Activated CD4-positive, alpha-beta T cell treated with anti-CD3 and anti-CD28 coated beads, Interleukin-10, Interleukin-2, amounts not matched to agents 100 ng/mL and 50 ng/mL, durations not matched to agents 16 hours and 8 hours (primary cell): ENCODE measurements at places on chromosomes 3 and 15.

GRCh38 chr15:64731012-64731804, 44.2 kb downstream of the RBPMS2 start:
- peak; percentile 84 for DNase-seq

GRCh38 chr3:55459838-55460237, 27.3 kb downstream of the WNT5A start:
- no peak for DNase-seq

- peak; percentile 11 for DNase-seq
These were observed 218.1 kb downstream of the ADAMTSL3 start for GRCh38 chr15:83871808-83872559.

DNA sequence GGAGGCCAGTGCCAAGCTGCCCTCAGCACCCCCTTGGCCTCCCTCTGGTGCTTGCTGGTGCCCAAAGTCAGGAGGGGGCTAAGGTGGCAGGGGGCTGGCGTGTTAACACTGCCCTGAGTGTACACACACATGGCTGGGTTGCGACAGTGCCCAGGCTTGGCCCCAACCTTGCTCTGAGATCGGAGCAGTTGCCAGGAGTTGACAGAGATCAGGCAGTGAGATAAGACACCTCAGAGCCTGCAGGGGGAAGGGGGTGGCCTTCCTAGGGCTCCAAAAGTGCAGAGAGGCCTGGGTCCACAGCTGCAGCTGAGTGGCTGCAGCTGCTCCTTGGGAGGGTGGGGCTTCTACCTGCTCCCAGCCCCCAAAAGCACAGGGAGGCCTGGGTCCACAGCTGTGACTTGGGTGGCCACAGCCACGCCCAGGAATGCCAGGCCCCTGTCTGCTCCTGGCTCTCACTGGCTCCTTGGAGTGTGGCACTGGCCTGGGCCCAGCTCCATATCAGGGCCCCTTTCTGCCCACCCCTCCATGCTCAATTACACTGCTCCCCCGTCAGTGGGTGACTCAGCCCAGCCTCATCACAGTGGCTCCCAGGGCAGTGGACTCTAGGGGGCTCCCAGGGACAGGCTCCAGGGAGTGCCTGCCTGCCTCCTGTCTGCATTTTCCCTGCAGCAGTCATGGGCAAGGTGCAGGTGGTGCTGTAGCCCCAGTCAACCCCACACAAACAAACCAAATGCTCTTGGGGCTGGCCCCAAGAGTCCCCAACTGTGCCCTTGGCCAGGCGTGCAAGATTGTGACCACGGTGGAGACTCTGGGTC, 56.4 kb upstream of the C15orf39 start:
- no peak for DNase-seq

GRCh38 chr3:16059711-16060357, 114.6 kb upstream of the GALNT15 start:
- DNase-seq: no peak

DNA sequence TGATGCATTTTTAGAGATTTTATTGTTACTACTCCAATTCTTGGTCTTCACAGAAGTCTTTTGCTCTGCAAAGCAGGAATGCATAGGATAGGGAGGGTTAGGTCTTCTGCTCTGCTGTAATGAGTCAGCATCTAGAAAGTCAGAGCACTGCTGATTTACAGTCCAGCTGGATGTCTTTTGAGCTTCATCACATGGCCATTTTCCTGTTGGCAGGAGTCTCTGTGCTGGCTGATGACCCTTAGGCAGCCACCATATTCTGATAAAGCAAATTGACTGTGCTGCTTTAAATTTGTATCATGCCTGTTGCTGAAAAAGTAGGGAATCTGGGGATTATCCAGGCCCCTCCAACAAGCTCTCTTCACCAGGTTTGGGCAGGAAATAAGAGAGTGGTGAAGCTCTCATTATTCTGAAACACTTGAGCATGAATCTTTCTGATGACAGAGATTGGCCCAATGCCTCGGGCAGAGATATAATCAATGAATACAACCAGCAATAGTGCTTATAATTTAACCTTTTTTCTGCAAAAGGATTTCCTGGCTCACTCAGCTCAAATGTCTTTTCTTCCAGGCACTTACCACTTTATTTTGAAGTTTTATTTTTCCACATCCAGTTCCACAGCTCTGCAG, 9.7 kb upstream of the CRBN start:
- DNase-seq: no peak

- no peak for DNase-seq
These were observed 549 bp downstream of the TRH start for GRCh38 chr3:129974833-129975704.

DNA sequence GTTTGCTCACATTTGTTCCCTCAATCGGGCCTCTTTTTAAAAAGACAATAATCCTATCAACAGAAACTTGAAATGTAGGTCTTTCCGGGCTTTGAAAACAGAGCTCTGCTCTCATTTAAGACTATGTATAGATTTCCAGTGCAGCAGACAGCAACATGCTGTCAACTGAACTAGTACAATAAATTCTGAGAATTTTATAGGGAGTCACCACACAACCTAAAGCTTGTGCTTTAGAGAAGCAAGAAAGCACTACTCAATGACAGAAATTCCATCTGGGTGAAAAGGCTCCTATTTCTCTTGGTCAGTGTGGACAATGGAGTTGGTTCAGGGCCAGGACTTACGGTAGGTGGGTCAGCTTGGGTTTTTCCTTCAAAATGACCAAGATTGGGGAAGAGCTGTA, 583.5 kb downstream of the ROBO1 start:
- no peak for DNase-seq
